ENCODE measurements at places on chromosomes 5 and 9. TPM values are rescaled to one million over a fixed set of nuclear protein-coding genes. Genes with fewer than 3 reads are reported as not detected.

GRCh38 chr9:126861707-126862103 is 1.3 kb downstream of the ZBTB34 start:
- DNase-seq, result no peak

DNA sequence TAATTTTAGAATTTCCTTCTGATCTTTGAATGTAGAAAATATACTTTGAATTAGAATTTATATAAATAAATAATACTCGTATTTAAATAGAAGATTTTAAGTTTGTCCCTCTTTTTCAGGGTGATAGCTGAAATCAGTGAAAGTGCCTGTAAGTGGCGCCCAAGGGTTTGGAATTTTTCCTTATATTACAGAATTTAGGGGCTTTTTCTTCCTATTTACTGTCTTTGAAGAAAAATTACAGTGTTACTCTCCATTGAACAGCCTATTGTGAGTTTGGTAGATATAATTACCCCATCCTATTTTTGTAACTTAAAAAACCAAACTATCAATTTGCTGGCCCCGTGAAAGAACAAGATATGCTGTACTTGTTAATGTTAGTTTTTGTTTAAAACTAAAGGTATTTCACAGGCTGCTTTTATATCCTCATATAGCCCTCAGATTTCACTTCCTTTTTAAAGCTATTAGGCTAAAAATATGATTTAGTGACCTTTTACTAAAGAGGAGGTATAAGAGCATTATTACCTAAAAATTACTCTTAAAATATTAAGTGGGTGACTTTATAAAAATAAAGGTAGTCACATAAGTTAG is 3.2 kb downstream of the MAP3K1 start:
- DNase-seq, result no peak

DNA sequence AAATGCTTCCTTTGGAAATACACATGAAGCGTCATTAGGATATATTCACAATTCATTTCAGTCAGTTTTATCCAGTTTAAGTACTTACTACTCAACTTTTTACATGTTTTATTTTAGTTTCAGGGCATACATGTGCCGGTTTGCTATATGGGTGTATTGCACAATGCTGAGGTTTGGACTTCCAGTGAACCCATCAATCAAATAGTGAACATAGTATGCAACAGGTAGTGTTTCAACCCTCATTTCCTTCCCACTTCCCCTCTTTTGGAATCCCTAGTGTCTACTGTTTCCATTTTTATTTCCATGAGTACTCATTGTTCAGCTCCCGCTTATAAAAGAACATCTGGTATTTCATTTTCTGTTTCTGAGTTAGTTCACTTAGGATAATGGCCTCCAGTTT is 74.7 kb downstream of the TMEM161B start:
- DNase-seq, result no peak

GRCh38 chr9:9557804-9558334 is 1054.9 kb downstream of the PTPRD start:
- no peak for DNase-seq

The DOCK2 gene
- 5.4 TPM for total RNA-seq

GRCh38 chr9:98998441-98999151 is 54.9 kb downstream of the COL15A1 start:
- DNase-seq, result peak; percentile 88

DNA sequence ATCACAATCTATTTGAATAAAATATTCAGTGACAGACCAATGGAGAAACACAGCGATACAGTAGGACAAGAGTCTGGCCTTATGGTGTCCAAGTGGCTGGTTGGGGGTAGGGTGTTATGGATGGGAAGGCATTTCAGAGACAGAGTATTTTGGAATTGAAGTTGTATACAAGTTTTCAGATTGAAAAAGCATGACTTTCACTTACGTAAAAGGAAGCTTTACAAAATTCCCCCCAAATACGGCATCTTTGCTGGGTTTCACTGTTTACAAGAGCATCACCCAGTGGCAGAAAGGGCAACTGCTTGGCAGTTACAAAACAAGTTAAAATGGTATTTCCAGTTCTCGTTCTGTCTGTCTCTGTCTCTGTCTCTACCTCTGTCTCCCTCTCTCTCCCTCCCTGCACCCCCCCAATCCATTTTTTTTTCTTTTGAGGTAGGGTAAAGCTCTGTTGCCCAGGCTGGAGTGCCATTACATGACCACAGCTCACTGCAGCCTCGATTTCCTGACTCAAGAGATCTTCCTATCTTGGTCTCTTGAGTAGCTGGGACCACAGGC is 86.2 kb downstream of the PTPN3 start:
- DNase-seq, result no peak

The GRM6 gene
- not detected for total RNA-seq

The CCDC152 gene
- total RNA-seq, result 0.89 TPM

DNA sequence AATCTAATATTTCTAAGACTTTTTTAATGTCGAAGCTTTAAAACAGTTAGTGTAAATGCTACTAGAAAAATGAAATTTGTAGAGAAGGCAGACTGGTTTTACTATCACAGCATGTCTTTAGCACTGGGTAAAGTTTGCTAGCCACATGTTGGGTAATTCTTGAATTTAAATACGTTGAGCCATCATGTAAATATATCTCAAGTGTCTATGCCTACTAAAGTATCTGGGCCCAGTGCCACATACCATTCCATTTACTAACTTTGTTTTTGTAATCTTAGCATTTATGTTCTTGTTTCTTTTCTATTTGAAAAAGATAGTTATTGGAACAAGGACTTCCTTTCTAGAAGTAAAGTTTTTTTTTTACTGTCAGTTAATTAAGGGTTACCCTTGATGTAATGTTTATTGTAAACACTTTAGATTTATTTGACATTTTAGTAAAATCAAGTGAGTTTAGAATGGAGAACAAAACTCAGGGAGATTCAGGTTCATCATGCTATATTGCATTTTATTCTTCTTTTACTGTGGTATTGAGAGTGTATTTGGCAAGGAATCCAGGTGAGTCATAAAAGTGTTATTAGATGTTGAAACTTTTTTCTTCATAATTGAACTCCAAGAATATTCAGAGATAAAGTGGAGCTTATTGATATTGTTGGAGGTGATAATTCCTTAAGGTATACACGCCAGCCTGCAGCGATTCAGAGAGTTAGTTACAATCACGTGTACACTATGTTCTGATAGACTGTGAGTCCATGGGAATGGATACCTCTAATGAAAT is 182.4 kb downstream of the CCDC171 start:
- DNase-seq, result no peak

The IRGM gene
- not detected for total RNA-seq

DNA sequence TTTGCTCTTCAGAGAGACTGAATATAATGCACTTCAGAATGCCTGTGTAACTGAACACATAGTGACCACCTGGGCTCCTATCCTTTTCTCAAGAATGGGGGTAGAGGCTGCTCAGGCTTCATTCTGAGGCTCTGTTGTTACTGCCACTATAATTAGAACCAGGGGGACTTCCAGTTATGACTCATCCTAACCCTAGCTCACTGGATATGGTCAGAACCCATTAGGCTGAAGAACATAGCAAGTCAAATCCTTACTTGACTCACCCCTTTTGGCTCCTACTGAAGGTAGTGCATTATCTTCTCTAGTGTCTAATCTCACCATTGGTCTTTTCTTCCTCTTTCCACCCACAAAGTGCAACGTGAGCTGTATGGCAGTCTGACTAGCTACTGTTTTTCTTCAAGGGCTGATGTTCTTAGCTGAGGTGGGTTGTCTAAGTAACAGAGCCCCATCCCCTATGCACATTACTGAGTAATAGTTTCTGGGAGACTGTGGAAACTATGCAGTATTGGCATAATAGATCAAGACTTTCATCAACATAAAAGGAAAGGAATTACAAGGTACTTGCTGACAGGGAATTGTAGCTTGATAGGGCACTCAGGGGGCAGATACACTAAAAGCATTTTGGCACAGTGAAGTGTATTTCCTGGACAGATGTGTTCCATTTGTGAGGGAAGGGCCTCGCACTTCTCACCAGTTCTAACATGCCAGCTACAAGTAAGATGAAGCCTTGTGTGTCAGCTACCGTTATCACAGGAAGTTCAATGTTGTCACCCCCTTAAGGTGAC is 431.0 kb upstream of the MEF2C start:
- no peak for DNase-seq

GRCh38 chr9:20553558-20554149 is 68.6 kb downstream of the MLLT3 start:
- DNase-seq, result no peak

DNA sequence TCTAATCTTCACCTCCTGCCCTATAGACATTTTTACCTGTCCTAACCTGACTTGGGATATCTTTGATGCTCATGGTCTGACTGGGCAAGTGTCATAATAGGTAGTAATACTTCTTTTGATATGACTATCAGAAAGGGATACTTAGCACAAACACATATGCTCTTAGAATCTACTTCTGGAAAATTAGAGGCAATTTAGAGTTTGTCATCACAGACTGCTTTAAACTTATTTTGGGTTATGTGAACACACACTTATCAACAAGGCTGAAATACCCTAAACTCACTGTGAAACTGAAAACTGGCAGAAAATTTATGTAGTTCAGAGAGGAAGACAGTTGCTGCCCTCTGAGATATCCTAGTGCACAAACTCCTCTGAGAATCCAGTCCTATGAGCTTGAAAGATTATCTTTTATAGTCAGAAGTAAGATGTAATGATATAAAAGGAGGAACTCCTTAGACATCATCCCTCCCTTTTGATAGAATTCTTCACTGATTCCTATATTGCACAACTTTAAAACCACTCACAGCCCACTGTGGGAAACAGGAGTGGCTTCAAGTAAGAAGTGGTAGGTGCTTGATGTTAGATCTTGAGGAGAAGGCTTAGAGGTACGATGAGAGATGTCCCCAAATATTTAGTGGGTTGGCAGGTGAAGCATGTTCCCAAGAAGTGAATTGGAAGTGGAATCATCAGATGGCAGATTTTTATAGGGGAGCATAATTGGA is 273.3 kb downstream of the MAN2A1 start:
- no peak for DNase-seq

The GRXCR2 gene
- total RNA-seq, result 0.24 TPM

The WNK2 gene
- 61.4 TPM for total RNA-seq

The DDX4 gene
- total RNA-seq, result not detected

GRCh38 chr5:127596501-127596900 is 52.4 kb upstream of the CTXN3 start:
- DNase-seq, result no peak

DNA sequence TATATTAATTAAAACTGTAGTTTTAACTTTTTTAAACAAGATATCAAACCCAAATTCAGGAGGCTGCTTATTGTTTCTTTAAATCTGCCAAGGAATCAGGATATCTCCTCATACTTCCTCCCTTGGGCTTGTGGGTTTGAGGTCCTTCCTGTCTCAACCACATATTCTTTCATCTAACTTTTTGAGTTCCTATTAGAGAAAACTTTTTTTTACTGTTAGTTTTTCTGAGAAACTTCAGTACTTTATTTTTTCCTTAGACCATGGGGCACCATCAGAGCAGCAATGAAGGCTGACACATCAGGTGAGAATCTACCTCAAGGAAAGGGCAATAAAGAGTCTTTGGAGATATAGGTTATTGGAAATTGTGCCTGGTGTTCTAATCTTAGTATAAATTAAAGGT is 56.7 kb downstream of the TSSK1B start:
- no peak for DNase-seq

The MOB3B gene
- total RNA-seq, result 2.9 TPM

- DNase-seq, result no peak
Observed at GRCh38 chr9:16099732-16100536, 547.1 kb downstream of the CCDC171 start.

DNA sequence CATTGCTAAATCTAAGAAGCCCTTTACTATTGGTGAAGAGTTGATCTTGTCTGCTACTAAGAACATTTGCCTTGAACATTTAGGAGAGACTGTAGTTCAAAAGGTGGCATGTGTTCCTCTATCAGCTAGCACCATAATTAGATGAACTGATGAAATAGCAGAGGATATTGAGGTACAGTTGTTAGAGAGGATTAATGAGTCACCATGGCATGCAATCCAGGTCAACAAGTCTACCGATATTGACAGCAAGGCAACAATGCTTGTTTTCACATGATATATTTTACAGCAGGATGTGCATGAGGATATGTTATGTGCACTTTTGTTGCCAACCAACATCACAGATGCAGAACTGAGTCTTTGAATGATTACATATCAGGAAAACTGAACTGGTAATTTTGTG is 134.3 kb upstream of the CDH9 start:
- DNase-seq, result no peak

GRCh38 chr9:133585481-133586351 is 23.5 kb downstream of the FAM163B start:
- no peak for DNase-seq

The QRFP gene
- not detected for total RNA-seq

DNA sequence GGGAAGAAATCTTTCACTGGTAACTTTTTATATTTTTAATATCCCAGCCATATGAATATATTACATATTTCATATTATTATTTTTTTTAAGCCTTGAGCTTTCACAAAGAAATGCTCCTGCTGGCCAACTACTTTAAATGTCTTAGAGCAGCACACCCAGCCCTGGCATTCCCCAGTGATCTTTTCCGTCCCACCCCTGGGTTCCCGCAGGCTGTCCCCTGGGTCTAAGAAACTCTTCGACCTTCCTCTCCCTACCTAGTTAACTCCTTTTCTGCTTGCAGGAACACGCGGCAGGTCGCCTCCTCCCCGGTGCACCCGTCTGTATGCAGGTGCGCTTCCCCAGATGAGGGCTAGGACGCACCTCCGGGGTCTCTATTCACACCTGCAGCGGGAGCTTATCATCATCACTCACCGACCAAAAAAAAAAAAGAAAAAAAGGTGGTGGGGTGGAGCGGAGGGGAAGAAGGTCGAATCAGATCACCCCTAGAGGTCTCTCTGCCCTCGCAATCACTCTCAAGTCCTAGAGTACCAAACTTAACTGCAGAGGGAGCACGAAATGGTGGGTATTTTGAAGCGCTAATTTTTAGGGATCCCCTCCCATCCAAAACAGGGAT is 696 bp downstream of the ZFP62 start:
- DNase-seq, result no peak

The PRUNE2 gene
- 28.5 TPM for total RNA-seq
